ENCODE measurements at places on chromosomes 13 and 19. TPM values are rescaled to one million over a fixed set of nuclear protein-coding genes. Genes with fewer than 3 reads are reported as not detected.

DNA sequence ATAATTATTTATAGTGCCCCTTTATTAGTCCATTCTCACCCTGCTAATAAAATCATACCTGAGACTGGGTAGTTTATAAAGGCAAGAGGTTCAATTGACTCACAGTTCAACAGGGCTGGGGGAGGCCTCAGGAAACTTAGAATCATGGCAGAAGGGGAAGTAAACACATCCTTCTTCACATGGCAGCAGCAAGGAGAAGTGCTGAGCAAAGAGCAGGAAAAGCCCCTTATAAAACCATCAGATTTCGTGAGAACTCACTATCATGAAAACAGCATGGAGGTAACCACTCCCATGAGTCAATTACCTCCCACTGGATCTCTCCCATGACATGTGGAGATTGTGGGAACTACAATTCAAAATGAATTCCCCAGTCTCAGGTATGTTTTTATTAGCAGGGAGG, 89.9 kb upstream of the STARD13 start:
- no peak for DNase-seq

GRCh38 chr13:71213252-71213821, 653.7 kb downstream of the DACH1 start:
- DNase-seq, result no peak

GRCh38 chr19:10768936-10769335, 51.1 kb downstream of the DNM2 start:
- no peak for DNase-seq

DNA sequence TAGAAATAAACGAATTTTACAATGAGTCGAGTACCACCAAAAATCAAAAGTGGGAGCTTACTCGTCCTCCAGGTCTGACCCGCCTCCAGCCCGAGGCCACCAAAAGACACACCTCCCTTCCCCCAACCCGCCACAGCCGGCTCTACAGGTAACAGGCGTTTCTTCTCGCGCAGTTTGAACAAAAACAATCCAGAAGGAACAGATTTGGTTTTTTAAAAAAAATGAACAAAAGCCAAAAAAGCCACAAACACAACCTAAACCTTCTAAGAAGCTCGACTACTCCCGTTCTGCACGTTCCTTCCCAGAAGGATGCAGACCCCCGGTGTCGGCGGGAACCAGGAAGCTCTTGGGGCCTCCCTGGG, 671 bp downstream of the ZDHHC20 start:
- DNase-seq, result peak; percentile 62

GRCh38 chr19:48192750-48193149, 22.3 kb downstream of the ZSWIM9 start:
- DNase-seq, result no peak

Gene TMEM238
- total RNA-seq, result 0.15 TPM
